Esophagus mucosa (tissue), 1 donor: ENCODE measurements at places on chromosomes 2 and 18.

GRCh38 chr2:189134485-189134884 lies 45.1 kb downstream of the COL5A2 start:
- ATAC-seq = no peak

DNA sequence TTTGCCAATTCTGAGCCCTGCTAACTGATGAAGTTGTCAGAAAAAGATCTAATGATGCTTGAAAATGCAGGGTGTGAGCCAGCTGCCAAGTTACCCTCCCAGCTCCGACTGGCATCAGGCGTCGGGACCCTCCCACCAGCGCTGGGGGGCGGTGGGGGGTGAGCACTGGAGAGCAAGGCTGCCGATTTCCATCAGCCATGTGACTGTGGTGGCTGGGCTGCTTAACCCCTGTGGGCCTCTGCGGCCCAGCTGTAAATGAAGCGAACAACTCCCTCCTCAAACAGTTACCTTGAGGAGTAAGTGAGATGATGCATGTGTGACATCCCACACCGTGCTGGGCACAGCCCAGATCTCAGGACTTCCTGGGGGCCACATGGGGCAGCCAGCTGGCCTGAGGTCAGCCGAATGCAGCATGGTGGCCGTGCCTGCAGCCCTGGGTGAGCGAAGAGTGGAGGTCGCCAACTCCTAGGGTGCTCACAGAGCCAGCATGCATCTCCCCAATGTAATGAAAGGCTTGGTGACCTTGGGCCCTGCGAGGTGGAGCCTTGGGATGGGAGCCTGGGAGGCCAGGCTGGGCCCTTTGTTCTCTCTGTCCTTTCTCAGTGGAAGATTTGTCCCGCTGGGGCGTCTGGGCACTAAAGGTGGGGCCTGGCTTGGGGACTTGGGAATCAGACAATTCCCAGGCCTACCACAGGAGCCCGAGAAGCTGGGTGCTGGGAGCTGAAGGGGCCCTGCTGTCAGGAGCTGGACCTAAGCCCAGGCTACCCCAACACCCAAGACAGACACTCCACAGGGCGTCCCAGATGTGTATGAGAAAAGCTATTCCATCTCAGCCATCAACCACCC lies 25.1 kb downstream of the CIB4 start:
- no peak for ATAC-seq

DNA sequence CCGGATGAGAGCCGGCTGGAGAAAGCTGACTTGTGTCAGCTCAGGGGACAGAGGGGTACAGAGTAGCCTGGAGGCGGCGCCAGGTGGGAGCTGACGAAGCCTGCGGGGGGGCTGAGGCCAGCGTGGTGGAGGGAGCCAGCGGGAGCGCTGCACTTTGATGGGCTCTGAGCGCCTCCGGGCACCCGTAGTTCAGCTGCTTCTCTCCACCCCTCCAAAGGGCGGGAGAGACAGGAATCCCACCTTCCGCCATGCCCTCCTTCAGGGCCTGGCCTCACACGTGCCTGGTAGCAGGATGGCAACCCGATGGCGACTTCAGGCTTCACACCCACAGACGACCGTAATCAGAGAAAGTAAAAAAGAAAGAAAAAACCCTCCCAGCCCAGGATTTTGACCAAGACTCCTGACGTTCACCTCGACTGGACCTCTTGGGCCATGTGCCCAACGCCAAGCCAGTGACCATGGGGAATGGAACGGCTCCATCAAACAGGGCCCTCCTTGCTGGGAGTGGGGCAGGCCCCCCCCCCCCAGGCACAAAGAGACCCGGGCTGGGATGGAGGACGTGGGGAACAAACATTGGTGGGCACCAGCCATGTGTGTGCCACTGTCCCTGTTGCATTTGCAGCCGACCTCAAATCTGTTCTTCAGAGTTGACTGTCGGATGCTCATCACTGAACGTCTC lies 60.7 kb upstream of the ASAP2 start:
- no peak for ATAC-seq

GRCh38 chr2:204010628-204011560 lies 74.3 kb downstream of the ICOS start:
- ATAC-seq = peak; percentile 75

DNA sequence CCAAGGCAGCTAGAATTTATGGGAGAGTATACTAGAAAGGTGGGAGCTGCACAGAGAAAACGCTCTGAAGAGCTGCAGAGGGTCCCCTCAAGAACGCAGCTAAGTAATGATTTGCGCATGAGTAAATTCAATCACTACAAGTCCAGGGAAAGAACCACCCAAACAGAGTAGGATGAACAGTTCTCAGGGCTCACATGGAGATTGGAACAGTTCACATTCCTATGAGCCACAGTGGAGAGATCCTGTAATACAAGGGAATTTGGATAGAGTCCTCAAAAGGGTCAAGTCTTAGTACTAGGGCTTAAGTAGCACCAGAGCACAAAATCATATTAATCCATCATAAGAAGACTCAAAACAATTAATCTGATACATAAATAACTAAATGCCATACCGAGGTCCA lies 12.7 kb downstream of the OLA1 start:
- ATAC-seq = no peak

DNA sequence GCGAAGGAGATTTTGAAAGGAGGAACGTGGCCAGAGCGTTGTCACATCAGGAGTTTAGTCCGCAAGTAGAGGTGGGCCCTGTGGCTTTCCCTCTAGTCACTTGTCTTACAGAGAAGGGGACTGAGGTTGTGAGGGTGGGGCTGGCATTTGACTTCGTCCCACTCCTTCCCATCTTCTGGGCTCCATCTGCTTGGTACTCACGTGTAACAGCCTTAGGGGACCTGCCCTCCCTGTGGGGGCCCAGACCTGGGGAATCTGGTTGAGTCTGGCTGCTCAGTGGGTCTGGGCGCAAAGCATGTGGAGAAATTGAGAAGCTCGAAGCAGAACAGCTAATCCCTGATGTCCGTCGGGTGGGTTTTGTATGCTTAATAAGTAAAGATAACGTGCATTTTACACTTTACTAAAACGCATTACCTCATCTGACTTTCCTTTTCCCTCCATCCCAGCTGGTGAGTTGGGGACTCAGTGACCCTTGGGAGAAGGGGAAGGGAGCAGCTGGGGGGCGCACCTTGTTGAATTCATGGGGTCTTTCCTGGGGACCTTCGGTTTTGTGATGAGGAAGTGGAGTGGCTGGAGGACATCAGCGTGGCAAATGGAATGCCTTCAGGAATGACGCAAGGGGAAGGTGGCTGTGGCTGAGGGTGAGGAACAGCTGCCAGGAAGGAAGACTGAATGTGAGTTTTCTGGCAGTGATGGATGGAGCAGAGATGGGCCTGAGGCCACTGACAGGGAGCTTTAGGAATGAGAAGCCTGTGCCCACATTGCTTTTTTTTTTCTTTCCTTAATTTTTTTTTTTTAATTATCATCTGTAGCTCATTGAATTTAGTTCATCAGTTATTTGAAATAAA lies 44.8 kb downstream of the ASAP2 start:
- ATAC-seq = peak; percentile 74

GRCh38 chr2:177551989-177552421 lies 159.4 kb downstream of the AGPS start:
- ATAC-seq = peak; percentile 4

GRCh38 chr2:133292259-133292658 lies 276.0 kb downstream of the NCKAP5 start:
- ATAC-seq = no peak

DNA sequence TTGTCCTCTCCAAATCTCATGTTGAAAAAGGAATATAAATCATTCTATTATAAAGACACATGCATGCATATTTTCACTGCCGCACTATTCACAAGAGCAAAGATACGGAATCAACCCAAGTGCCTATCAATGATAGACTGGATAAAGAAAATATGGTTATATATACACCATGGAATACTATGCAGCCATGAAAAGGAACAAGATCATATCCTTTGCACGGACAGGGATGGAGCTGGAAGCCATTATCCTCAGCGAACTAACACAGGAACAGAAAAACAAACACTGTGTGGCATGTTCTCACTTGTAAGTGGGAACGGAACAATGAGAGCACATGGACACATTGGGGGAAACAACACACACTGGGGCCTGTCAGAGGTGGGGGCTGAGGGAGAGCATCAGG lies 28.1 kb upstream of the PARD3B start:
- ATAC-seq = no peak

GRCh38 chr2:105751272-105751671 lies 6.6 kb downstream of the NCK2 start:
- ATAC-seq = no peak

- ATAC-seq = no peak
Observed at GRCh38 chr2:46116150-46116549, 181.1 kb upstream of the EPAS1 start.

DNA sequence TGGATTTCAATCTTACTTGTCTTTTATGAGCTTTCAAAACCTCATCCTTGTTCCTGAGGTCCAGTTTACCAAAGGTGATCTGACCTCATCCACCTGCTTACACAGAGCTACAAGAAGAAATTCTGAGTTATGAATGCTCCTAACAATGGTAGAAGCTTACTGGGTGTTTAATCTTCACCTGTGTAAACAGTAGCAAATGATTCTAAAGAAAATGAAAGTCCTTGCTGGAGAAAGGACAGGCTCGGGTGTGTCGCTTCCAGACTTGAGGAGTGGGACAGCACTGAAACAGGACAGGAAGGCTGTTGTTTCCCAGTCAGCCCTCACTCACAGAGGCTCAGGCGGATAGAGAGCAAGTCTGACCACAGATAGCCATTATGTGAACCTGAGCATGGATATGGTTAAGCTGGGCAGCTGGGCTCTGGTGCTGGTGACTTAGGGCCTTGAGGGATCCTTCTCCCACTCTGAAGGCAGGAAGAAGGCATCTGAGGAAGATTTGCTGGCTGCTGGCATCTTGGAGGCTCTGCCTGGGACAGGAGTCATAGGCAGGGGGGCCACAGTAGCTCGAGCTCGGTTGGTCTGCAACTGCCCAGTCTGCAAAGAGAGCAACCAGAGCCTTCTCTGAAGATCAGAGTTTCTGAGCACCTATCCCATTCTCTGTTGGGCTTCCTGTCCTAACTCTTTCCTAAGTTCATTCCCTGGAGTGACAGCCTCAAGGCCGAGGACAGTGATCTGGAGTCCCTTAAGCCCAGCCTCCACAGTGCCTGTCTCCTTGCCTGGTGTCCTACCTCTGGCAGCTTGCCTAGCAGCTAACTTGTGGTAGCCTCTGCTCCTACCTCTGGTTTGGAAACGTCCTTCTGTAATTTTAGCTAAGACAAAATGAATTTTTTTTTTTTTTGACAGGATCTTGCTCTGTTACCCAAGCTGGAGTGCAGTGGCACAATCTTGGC lies 4.0 kb downstream of the DOK1 start:
- ATAC-seq = no peak

- ATAC-seq = peak; percentile 68
Observed at GRCh38 chr2:177229442-177230242, 17.0 kb downstream of the HNRNPA3 start.

GRCh38 chr2:113840518-113840917 lies 49.4 kb upstream of the ACTR3 start:
- no peak for ATAC-seq

DNA sequence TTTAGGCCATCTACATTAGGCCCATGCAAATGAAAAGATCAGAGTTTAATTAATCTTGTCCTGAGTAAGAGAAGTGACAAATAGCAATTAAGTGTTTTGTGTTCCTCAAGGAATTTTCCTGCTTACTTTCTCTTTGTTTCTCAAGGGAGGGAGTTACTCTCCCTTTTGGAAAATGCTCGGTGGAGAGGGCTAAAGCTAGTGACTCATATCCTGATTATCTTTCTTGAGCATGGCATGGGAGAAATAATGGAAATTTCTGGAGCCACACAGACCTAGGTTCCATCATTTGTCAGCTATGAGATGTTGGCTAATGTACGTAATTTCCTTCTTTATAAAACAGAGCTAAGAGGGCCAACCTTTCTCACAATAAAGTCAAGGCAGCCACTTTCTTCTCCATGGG lies 177.1 kb downstream of the ETAA1 start:
- ATAC-seq = no peak

- ATAC-seq = no peak
Observed at GRCh38 chr2:236782938-236783337, 213.3 kb downstream of the ACKR3 start.

- no peak for ATAC-seq
Observed at GRCh38 chr2:67283641-67284040, 113.5 kb upstream of the ETAA1 start.

GRCh38 chr2:235032466-235032865 lies 80.6 kb downstream of the SH3BP4 start:
- ATAC-seq = no peak

- no peak for ATAC-seq
Observed at GRCh38 chr2:147464737-147465357, 380.0 kb upstream of the ACVR2A start.

DNA sequence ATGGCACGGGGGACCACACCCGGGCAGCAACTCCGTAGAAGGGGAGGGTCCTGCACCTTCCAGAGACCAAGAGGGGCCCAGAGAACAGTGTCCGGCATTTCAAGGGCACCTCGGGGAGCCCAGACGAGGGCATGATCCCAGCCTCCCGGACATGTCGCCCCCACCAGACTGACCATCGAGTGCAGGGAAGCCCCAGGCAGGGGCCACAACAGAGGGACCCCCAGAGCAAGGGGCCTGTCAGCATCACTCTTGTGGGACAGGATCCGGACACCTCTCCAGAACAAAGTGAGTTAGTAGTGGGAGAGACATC lies 50.4 kb upstream of the CTDP1 start:
- ATAC-seq = no peak

DNA sequence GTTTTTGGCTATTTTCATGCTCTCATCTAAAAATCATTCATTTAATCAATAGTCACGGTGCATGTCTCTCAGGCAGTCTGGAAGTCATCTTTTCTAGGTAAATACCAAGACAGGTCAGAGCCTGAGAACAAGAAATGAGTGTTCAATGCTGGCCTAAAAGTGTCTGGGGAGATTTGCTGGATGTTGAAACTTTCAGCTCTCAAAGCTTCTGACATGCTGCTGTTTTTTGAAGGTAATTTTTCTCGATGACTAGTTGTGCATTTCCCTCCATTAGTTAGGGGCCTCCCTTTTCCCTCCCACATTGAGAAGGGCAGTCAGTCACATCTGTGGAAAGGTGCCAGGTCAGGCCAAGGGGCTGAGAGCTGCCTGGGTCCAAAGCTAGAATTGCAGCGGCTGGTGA lies 115.6 kb downstream of the LPIN1 start:
- no peak for ATAC-seq

- no peak for ATAC-seq
Observed at GRCh38 chr2:51232027-51232426, 200.1 kb upstream of the NRXN1 start.

DNA sequence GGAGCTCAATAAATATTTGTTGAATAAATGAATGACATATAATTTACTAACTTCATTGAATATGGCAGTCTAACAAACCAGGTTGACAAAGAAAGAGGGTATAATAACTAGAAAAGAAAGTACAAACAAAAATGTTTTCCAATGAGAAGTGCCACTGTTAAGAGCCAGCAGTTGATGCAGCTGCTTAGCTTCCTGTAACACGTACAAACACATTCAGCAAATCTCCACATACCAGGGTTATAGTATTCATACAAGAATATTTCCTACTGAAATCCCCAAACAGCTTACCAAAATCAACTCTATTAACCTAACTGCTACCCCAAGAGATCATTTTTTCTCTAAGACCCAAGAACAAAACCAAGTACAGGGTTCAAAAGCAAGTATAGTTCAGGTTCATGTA lies 77.7 kb downstream of the THADA start:
- peak; percentile 30 for ATAC-seq

GRCh38 chr2:167721593-167721992 lies 525.8 kb downstream of the STK39 start:
- no peak for ATAC-seq
